ENCODE measurements at places on chromosomes 5 and 9.

GRCh38 chr5:147685993-147686392, 96.5 kb downstream of the JAKMIP2 start:
- H3K4me3 ChIP-seq, result no peak overlapping the region
- no peak for DNase-seq
- H3K36me3 ChIP-seq, result no peaks in the 10 kb centered on the region
- H3K4me1 ChIP-seq, result peaks cover 8% of the 10 kb centered on the region
- no peak overlapping the region for H3K27ac ChIP-seq

DNA sequence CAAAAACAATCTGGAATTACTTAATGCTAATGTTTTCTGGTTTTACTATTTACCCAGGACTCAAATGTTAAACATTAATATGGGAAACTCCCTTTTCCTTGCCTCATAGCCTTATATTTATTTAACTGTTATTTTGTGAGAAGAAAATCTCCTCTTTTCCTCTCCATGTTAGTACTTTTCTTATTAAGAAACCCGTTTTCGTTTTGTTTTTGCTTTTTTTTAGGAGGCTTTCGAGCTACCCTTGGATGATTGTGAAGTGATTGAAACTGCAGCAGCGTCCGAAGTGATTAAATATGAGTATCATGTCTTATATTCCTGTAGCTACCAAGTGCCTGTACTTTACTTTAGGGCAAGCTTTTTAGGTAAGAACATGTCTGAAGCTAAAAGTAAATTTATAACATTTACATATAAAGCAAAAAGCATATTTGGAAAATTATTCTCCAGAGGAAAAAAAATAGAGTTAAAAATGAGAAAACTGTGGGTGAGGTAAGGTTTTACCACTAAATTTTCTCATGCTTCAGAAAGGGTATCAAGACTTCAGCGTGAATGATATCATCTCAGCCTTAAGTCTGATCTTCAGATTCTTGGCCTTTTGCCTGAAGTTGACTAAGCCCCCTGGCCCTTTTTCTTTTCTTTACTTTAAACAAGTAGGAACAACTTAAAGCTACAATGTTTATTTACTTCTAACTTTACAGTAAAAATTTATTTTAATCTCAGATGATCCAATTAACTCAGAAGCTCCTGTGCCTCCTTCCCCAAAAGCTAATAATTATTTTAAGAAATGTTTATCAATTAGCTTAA, 113.8 kb downstream of the RPS23 start:
- H3K36me3 ChIP-seq, result no peaks in the 10 kb centered on the region
- H3K4me1 ChIP-seq, result peaks cover 35% of the 10 kb centered on the region
- H3K4me3 ChIP-seq, result no peak overlapping the region
- H3K27me3 ChIP-seq, result no peaks in the 10 kb centered on the region
- DNase-seq, result no peak

- H3K27me3 ChIP-seq, result no peaks in the 10 kb centered on the region
- H3K4me1 ChIP-seq, result no peaks in the 10 kb centered on the region
- peaks cover 9% of the 10 kb centered on the region for H3K36me3 ChIP-seq
- peak overlapping the region; percentile 34 for H3K27ac ChIP-seq
- no peak for DNase-seq
These were observed 20.3 kb downstream of the AK8 start for GRCh38 chr9:132857616-132858342.

DNA sequence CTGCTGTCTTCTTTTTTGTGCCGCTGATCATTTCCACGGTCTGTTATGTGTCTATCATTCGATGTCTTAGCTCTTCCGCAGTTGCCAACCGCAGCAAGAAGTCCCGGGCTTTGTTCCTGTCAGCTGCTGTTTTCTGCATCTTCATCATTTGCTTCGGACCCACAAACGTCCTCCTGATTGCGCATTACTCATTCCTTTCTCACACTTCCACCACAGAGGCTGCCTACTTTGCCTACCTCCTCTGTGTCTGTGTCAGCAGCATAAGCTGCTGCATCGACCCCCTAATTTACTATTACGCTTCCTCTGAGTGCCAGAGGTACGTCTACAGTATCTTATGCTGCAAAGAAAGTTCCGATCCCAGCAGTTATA, 17.1 kb downstream of the F2R start:
- no peaks in the 10 kb centered on the region for H3K4me1 ChIP-seq
- no peaks in the 10 kb centered on the region for H3K36me3 ChIP-seq

- no peaks in the 10 kb centered on the region for H3K36me3 ChIP-seq
- H3K4me1 ChIP-seq, result no peaks in the 10 kb centered on the region
- no peak for DNase-seq
- H3K4me3 ChIP-seq, result no peak overlapping the region
- no peak overlapping the region for H3K27ac ChIP-seq
These were observed 260.9 kb downstream of the SH3GL2 start for GRCh38 chr9:17839776-17840175.

DNA sequence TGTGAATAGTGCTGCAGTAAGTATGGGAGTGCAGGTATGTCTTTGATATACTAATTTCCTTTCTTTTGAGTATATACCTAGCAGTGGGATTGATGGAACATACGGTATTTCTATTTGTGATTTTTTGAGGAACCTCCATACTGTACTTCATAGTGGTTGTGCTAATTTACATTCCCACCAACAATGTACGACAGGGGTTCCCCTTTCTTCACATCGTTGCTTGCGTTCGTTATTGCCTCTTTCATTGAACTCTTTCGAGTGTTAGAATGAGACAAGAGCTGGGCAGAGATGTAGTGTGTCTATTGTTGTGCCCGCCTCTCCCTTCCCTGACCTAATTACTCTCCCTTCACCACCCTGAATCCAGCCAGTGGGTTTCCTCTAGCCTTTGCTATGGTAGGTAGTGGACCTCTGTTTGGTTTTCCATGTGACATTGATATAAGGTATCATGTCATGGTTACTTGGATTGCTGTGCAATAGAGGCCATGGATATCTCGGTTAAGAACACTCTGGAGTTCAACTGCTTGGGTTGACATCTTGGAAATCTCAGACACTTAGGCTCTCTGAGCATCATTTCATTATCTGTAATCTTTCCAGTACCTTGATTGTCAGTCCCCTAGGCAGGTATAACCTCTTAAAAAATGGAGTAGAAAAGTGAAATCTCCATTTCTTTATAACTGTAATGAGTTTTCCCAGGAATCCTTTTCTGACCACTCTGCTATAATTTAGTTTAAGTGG, 19.5 kb downstream of the AOPEP start:
- no peak overlapping the region for H3K27ac ChIP-seq
- no peak overlapping the region for H3K4me3 ChIP-seq
- no peak for DNase-seq
- H3K27me3 ChIP-seq, result no peaks in the 10 kb centered on the region

DNA sequence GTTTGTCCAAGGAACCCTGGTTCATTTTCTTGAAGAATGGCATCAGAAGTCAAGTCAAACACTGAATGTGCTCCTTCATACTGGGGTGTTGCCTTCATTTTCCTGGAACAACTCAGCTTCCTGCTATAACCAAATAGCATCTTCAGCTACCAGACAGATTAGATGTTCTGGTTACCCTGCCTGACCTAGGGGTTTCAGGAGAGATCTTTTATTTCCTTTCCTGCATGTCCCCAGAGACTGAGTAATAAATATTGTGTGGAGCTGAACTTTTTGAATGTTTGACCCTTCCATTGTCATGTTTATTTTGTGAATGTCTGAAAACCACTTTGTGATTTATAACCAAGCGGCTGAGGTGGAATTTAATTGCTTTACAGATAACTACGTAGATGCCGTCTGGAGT, 147.1 kb downstream of the IRX1 start:
- no peaks in the 10 kb centered on the region for H3K27me3 ChIP-seq
- H3K27ac ChIP-seq, result no peak overlapping the region
- no peak overlapping the region for H3K4me3 ChIP-seq
- DNase-seq, result no peak
- no peaks in the 10 kb centered on the region for H3K4me1 ChIP-seq

DNA sequence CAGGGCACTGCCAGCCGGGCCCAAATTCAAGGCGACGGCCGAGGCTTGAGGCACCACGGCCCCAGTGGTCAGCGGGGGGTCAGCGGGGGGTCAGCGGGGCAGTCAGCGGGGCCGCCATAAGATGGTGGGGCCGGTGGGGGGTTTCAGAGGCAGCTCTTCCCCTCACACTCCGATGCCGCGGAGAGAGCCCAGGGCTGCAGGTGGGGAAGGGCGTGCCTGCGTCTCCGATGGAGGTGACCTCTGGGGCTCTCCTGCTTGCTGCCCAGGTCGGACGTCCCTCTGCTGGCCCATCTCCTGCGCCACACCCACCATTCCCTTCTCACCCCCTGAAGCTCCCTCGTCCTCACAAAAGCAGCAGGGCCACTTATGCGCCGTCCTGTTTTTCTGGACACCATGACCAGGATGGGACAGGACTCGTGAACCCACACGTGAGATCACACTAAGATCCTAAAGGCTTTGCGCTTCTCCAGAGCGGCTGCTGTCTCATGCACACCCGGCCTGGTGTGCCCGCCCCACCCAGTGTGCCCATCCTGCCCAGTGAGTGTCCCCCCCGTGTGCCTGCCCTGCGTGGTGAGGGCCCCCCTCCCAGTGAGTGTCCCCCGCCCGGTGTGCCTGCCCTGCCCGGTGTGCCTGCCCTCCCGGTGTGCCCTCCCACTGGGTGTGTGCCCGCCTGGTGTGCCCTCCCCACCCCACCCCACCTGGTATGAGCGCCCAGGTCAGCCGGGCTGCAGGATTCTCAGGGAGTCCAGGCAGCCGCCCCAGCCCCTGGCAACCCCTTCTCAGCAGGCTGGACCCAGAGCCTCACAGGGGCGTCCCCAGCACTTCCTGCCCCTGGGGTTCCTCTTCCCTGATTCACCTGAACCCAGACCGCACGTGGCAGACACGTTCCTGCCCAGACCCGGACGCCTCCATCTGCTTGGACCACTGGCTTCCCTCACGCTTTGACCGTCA, 48.7 kb upstream of the NKD2 start:
- H3K4me3 ChIP-seq, result no peak overlapping the region
- peaks cover 43% of the 10 kb centered on the region for H3K4me1 ChIP-seq
- H3K36me3 ChIP-seq, result no peaks in the 10 kb centered on the region
- no peak for DNase-seq
- H3K27ac ChIP-seq, result no peak overlapping the region

DNA sequence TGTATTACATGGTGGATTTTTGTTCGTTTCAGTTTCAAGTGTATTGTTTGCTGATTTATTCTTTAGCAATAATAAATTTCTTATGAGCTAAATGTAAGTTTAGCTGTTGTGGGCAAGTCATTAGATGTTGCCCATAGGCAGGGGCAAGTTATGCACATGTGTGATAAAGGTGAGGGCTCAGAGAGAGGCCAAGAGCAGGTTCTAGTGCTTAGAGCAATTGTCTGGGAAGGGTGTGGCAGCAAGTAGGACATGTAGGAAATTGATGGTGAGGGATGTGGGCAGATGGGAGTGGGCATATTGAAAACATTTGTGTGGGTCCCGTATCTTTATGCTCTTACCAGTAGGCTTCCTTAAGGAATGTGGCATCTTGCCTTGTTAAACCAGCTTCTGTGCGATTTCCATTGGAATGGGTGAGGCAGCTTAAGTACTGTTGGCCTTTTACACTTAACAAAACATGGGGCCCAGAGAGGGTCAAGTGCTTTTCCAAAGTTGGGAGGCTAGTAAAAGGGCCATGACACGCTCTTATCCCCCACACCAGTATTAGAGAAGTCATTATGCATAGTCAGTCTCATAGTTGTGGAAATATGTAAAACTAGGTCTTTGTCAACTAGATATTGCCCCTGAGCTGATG, 60.6 kb downstream of the KDM4C start:
- H3K4me3 ChIP-seq, result no peak overlapping the region
- H3K27me3 ChIP-seq, result no peaks in the 10 kb centered on the region
- DNase-seq, result no peak
- H3K27ac ChIP-seq, result no peak overlapping the region

- no peaks in the 10 kb centered on the region for H3K4me1 ChIP-seq
- no peaks in the 10 kb centered on the region for H3K27me3 ChIP-seq
- H3K4me3 ChIP-seq, result no peak overlapping the region
- H3K27ac ChIP-seq, result no peak overlapping the region
These were observed 71.2 kb downstream of the SYK start for GRCh38 chr9:90872835-90873294.

GRCh38 chr5:54986269-54986654, 869 bp upstream of the ESM1 start:
- H3K4me3 ChIP-seq, result no peak overlapping the region
- H3K36me3 ChIP-seq, result no peaks in the 10 kb centered on the region
- peaks cover 24% of the 10 kb centered on the region for H3K27me3 ChIP-seq
- DNase-seq, result no peak
- peaks cover 14% of the 10 kb centered on the region for H3K4me1 ChIP-seq

- H3K4me1 ChIP-seq, result peaks cover 6% of the 10 kb centered on the region
- no peak overlapping the region for H3K4me3 ChIP-seq
- no peaks in the 10 kb centered on the region for H3K27me3 ChIP-seq
- no peak for DNase-seq
- H3K36me3 ChIP-seq, result peaks cover 86% of the 10 kb centered on the region
These were observed 46.9 kb upstream of the TESK1 start for GRCh38 chr9:35558185-35558584.

DNA sequence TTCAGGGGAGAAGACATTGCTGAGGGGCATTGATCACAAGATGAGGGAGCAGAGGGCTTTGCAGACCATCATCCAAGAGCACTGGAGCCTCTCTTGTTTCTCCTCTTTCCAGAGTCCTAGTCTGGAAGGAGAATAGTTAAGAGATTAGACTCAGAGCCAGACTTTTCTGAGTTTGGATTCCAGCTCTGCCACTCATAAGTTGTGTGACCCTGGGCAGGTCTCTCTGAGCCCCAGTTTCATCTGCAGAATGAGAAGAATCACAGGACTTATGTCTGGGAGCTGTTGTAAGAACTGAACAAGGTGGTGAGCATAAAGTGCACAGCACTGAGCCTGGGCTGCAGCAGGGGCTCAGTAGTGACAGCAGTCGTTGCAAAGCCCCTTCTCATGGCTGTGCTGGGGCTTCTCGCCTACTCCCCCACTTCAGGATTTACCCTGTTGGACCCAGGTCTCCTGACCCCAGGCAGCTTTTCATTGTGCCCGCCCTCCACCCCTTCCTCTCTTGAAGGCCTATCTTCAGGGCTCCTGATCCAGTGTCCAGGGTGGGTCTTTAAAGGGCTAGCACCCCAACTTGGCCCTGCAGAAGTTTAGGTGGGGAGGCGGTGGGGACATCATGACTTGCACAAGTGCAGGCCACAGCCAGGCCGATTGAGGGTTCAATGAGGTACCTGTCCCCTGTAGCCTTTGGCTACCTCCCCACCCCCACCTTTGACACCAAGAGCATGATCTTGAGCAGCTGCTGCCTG, 1.5 kb downstream of the SYNPO start:
- no peaks in the 10 kb centered on the region for H3K27me3 ChIP-seq
- no peaks in the 10 kb centered on the region for H3K36me3 ChIP-seq
- peaks cover 88% of the 10 kb centered on the region for H3K4me1 ChIP-seq
- peak overlapping the region; percentile 52 for H3K4me3 ChIP-seq

GRCh38 chr5:31537851-31538250, 5.8 kb downstream of the C5orf22 start:
- peaks cover 10% of the 10 kb centered on the region for H3K4me1 ChIP-seq
- no peaks in the 10 kb centered on the region for H3K27me3 ChIP-seq
- H3K4me3 ChIP-seq, result no peak overlapping the region
- no peak for DNase-seq

GRCh38 chr5:72380492-72381274, 60.5 kb downstream of the PTCD2 start:
- peaks cover 21% of the 10 kb centered on the region for H3K4me1 ChIP-seq
- H3K27me3 ChIP-seq, result no peaks in the 10 kb centered on the region
- DNase-seq, result no peak
- no peaks in the 10 kb centered on the region for H3K36me3 ChIP-seq
- no peak overlapping the region for H3K27ac ChIP-seq

Data from tibial nerve (tissue), 4 donors.